ENCODE measurements at places on chromosomes 2 and 18. TPM values are rescaled to one million over a fixed set of nuclear protein-coding genes. Genes with fewer than 3 reads are reported as not detected.

CTAGE1 gene
- polyA plus RNA-seq: 0.03 TPM

FEV gene
- polyA plus RNA-seq: not detected

DNA sequence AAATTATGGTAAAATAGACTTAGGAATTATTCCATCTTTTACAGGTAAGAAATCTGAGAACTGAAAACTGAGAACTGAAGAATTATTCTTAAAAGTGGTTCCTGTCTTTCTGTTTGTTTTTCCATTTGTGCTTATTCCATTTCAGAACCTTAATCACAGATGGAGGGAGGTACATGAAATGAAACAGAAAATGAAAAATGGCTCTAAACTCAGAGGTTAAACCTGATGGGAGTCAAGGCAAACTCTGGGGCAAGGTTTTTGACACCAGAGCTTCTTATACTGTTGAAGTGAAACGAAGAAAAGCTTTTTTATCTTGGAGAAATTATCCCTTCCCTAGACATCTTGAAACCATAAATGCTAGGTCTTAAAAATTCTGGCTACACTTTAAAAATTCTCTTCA lies 182.1 kb downstream of the ZNF804A start:
- DNase-seq: no peak

- no peak for DNase-seq
These were observed 14.4 kb upstream of the PSMA8 start for GRCh38 chr18:26119246-26119645.

TBC1D8 gene
- 41.0 TPM for polyA plus RNA-seq

DOK6 gene
- polyA plus RNA-seq: 15.8 TPM

- no peak for DNase-seq
These were observed 54.7 kb downstream of the CCDC68 start for GRCh38 chr18:54904581-54904980.

DNA sequence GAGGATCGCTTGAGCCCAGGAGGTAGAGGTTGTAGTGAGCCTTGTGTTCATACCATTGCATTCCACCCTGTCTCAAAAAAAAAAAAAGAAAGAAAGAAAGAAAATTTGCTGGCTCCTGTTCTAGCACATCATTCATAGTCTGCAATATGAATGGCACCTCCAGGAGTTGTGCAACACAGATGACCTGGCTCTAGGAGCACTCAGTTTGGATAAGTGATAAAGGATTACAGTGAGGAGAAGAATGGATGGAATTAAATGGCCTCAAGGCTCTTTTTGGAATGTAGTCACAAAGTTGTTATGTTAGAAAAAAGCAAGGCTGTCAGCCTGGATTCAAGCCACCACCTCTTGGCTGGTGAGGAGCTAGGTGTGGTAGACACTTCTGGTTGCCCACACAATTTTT lies 21.5 kb upstream of the SPRED2 start:
- no peak for DNase-seq

ZNF804A gene
- polyA plus RNA-seq: 0.87 TPM

DNA sequence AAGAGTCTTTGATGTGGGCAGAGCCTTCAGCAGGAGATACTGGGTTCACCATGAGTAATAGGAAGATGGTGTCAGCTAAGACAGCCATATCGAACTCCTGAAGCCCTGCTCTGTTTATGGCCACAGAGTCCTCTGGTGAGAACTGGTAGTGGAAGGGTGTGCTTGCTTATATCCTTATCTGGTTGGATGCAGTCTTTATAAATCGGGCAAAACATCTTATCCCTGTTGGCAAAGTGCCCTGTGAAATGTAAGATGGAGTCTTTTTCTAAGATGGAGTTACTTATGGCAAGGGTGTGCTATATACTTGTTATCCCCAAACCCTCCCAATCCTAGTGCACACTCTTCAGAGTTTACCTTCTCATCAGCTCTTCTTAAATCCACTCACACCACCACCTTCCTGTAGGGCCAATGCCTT lies 190.8 kb upstream of the PARD3B start:
- no peak for DNase-seq

GCG gene
- polyA plus RNA-seq: not detected

DNA sequence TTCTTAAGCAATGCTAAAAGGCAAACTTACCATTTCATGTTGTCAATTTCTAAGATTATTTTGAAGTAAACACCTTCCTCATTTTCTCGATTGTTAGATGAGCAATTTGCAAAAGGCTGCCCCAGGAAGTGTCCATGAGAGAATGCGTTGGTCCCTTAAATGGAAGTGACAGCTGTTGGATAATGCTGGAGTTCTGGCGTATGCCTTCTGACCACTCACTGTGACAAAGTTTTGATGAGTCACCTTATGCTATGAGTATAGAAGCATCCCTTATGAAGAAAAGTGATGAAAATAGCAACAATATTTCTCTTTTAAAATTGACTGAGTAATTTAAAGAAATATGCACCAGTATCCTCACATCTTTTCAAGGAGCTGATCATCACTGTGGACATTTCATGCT lies 1497.5 kb downstream of the DPP10 start:
- DNase-seq: no peak

DNA sequence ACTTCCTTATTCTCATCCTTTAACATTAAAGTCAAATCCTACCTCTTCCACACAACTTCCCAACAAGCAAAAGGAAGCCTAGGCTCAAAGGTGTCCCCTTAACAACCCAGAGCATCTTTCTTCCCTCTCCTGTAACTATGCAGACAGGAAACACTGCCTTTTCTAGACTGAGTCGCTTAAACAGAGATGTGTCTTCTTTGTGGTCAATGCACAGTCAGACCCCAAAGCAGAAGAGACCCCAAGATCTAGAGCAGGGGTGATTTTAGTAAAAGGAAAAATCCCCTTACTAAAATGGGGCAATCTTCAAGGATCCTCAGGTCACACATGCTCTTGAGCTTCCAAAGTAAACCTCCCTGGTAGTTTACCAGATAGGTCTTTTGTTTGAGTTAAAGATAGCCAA lies 86.6 kb upstream of the POMC start:
- DNase-seq: no peak

ARHGAP15 gene
- 3.9 TPM for polyA plus RNA-seq

DNA sequence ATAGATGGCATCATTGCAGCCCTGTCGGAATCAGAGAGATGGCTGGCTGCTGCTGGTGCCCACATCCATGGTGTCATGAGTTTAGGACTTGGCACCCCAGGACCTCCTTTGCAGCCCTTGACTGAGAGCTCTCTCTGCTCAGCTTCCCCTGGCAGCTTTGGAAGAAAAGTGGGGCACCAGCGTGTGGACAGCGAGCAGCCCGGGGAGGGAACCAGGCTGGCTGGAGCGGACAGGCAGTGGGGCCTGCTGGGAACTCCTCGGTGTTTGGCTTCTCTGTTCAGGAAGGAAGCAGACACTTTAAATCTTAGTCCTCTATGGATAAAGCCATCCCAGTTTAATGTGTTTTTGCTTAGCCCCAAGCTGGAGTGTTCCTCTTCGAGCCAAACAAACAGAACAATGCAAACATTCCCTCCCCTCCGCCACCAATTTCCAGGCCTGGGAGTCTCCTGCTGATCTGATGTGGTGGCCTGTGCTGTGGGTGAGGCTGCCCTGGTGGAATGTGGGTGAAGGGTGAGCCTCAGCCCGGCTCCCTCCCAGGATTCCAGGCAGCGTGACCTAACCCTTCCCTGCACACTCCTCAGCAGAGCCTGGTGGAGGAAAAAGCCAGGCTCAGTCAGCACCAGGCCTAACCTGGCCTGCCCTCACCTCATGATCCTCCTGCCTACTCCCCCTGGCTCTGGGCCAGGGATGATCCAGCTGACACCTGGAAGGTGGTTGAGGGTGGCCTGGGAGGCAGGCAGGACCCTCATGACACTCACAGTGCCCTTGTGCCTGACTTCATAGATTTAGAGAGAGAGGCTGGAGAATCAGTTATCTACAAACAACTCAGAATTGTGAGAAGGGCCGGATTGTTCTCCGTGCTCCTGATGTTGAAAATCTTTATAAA lies 21.6 kb upstream of the ITGB6 start:
- no peak for DNase-seq

GRCh38 chr18:44850001-44850400 lies 169.3 kb downstream of the SETBP1 start:
- no peak for DNase-seq

- DNase-seq: no peak
These were observed 27.1 kb downstream of the DAPL1 start for GRCh38 chr2:158822193-158822592.

DNA sequence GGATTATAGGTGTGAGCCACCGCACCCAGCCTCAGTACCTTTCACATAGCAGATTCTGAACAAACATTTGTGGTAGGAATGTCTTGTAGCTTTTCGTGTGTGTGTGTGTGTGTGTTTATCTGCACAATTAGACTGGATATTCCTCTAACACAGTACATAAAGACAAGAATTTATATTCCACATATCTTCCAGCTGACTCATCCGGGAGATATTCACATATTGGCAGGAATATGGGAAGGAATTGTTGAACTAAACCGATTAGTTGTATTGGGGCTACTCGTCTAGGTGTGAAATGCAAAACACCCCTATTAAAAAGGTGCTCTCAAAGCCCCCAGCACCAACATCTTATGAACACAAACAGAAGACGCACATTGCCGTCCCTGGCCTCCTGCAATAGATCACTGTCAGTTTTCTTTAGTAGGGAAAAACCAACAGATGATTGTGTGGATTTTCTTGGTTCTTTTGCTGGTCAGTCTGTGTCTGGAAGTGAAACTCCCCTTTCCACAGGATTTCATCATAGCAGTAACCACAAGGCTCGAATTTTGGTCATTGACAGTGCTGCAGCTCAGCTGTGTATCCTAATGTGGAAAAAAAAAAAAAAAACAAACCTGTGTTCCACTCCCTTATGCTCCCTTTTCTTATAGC lies 208.5 kb upstream of the ACVR2A start:
- DNase-seq: no peak
